8988T (cell line): ENCODE measurements at places on chromosomes 4 and X.

DNA sequence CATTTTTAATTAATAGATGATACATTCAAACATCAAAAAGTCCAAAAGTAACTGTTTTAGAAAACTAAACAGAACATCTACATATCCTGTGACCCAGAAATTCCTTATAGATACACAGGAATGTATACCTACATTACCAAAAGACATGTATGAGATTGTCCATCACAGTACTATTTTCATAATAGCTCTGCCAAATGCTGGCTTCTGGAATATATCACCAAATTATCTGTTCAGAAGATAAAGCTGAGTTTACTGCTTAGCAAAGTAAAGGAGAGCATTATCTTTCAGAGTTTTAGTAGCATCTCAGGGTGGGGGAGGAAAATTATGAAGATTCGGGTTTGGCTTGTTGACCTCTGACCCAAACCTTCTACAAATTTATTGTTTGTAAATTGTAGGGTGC is 368.9 kb upstream of the SLC7A11 start:
- no peak for DNase-seq

DNA sequence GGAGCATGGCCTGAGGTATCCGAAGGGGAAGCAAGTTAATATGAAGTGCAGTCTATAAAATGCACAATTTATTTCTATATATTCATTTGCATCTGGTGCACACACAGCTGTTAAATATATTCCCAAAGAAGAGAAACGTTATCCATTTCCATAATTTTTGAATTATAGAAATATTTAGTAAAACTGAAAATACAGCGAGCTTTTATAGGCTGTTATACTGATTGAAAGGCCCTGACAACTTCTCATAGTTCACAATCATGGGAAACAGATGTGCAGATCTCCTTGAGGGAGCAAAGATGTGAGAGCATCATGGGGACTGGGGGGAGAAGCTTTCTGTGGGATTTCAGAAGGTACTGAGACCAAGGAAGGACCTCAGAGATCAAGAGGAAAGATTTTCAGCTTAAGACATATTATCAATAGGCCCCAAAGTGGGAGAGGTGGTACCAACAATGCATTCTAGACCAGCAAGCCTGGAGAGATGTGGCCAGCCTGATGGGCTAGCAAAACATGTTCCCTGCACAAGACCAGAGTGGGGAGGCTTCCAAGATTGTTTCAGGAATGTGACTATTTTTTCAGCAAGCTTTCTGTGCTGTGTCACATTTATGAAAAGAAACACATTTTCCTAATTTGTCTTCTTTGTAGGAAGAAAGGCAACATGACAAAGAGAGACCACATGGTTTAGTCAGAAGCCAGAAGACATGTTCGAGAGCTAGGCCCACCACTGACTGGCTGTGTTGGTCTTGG is 256.0 kb upstream of the SFRP2 start:
- no peak for DNase-seq

DNA sequence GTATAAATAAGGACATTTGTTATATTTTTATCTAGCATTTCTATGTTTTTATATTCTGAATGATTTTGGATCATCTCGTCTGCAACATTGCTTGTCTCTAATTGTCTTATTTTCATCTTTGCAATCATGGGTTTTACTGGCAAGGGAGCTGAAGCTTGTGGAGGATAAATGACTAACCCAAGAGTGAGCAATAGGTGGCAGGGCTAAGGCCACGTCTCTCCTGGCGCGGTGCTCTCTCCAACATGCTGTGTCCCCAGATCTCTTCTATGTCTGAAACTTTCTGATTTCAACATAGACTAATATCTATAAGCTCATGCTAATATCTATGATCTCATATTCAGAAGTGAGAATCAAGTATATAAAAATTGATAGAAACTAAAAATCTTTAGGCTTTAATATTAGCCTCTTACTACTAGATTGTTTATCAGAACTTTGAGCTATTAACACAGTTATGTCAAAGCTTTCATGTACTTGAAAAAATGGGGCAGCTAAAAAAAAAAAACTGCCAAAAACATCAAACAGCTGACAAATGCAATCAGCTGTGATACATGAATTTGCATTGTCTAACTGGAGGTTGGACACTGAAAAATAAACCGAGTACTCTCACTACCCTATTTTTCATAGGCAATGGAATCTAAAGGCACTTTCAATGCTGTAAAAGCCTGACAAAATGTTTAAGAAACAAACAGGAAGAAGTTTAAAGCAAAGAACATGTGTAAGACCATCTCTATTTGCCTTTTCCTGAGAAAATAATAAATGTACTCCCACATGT is 169.2 kb downstream of the TMA16 start:
- no peak for DNase-seq

DNA sequence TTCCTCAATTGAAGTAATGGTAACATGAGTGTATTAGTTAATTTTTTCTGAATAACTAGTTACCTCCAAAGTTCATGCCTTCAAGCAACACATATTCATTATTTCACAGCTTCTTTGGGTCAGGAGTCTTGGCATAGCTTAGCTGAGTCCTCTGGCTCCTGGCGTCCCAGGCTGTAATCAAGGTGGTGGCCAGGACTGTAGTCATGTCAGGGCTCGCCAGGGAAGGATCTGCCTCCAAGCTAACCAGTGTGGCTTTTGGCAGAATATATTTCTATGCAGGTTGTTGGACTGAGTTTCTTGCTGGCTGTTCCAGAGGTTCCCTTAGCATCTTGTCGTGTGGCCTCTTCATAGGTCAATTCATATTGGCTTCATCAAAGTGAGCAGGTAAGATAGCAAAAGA is 10.0 kb upstream of the HS3ST1 start:
- no peak for DNase-seq

DNA sequence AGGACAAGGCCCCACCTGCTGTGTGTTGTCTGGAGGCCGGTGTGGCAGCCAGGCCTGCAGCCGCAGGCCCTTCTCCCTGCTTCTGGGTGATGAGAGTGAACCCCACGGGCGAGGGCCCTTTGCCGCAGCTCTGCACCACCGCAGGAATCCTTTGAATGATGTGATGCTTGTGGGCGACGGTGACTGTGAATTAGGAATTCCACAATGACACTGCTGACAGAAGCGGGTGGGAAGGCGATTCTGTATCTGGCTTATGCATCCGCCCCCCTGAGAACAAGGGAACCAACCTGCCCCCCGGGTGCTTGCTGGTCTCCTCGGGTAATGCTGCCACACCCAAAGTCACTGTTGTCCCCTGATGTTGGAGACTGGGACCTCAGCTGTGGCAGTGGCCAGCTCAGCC is 19.5 kb upstream of the MAN2B2 start:
- DNase-seq, result no peak

DNA sequence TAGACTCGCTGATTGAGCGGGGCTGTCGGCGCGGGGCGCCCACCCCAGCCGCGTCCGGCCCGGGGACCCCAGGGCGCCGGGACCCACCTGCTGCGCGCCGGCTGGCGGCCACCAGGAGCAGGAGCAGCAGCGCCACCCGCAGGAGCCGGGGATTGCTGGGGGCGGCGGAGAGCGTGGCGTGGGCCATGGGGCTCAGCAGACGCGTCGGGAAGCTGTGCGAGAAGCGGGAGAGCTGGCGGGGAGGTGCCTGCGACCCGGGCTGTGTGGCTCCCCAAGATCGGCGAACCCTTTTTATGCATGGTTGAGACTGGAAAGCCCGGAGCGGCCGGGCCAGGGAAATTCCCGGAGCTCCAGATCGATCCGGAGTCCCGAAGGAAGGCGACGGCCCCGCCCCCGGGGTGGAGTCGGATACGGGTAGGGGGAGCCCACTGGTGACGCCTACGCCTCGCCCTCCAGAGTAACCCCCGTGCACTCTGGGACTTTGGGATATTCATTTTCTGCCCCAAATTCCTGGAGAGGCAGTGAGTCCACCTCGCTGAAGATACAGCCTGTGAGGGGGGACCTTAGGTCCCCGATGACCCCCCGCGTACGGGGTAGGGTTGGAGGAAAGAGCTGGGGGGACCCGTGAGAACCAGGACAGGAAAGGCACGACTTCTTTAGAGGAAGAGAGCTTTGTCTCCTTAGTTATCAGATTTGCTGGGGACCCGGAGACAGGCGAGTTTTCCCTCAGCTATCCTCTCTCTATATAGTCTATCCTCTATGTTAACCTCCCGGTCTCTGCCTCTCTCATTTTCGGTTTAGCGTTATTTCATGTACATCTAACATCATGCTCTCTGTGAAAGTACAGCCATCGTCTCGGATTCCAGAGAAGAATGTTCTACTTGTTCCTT is at the start of gene CXCL3:
TSS of gene CXCL3 (minus strand) at position 265 of the 890 bp plus-strand sequence. CDS start at position 187, 78 bp downstream.
- DNase-seq, result peak; percentile 22

- peak; percentile 11 for DNase-seq
Measured at GRCh38 chr4:77599378-77599777, 6.2 kb upstream of the CXCL13 start.

DNA sequence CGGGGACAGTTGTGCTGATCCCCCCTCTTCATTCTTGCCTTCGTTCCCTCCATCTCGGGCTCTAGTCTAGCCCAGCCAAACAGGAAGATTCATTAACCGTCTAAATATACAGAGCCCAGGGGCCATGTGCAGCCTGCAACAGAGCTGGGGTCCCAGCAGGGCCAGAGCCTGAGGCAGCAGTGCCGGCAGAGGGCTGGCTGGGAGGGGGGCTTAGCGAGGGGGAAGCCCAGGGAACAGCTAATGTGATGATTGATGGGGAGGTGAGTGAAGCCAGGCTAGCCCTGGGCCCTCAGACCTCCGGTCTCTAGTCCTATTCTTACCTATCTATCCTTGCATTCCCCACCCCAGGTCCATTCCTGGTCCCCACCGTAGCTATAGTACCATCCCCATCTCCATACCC is 22.3 kb downstream of the EFNB1 start:
- DNase-seq, result no peak

DNA sequence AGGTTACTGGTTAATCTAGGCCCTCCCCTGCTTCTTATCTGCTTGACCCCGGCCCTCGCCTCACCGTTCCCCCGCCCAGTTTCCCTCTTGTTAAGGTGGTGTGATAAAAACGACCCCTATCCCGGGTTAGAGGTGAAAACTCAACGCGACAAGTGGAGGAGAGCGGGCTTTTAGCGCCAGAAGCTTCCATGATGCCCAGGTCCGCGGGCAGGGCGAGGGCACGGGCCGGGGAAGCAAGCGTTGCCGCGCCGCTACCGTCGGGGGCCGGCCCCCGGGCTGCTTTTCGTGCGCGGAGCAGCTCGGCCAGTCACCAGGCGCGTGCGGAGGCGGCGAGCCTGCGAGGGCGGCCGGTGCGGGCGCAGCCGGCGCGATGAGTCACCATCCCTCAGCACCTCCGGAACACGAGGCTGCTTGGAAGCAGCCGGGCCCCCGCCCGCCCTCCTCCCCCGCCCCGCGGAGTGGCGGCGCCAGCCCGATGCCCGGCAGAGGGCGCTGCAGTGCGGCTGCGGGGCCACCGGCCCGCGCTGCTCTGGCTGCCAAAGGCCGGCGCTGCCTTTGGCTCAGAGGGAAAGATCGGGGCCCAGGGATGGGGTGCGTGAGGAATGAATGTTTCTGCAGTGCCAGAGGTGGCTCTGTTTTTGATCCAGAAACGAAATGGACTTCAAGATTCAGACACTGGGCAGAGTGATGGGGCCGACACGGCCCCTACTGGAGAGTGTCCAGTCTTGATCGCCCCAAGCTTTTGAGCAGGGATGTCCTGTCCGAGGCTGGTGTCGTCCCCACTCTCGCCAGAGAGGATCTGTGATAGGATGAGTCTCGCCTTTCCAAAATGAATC is 107.8 kb downstream of the NHSL2 start:
- peak; percentile 46 for DNase-seq

DNA sequence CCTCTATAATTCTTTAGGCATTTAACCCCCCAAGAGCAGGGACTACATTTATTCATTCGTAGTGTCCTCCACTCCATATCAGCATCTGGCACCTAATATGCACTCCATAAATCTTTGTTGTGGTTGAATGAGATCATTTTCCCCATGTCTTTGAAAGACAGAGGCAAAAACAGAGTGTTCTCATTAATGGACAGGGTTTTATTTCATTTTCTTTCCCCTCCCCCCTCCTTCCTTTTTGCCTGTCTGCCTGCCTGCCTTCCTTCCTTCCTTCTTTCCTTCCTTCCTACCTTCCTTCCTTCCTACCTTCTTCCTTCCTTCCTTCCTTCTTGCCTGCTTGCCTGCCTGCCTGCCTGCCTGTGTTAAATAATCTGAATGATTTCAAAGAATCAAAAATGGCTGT is 83.2 kb downstream of the SHROOM3 start:
- DNase-seq, result no peak

DNA sequence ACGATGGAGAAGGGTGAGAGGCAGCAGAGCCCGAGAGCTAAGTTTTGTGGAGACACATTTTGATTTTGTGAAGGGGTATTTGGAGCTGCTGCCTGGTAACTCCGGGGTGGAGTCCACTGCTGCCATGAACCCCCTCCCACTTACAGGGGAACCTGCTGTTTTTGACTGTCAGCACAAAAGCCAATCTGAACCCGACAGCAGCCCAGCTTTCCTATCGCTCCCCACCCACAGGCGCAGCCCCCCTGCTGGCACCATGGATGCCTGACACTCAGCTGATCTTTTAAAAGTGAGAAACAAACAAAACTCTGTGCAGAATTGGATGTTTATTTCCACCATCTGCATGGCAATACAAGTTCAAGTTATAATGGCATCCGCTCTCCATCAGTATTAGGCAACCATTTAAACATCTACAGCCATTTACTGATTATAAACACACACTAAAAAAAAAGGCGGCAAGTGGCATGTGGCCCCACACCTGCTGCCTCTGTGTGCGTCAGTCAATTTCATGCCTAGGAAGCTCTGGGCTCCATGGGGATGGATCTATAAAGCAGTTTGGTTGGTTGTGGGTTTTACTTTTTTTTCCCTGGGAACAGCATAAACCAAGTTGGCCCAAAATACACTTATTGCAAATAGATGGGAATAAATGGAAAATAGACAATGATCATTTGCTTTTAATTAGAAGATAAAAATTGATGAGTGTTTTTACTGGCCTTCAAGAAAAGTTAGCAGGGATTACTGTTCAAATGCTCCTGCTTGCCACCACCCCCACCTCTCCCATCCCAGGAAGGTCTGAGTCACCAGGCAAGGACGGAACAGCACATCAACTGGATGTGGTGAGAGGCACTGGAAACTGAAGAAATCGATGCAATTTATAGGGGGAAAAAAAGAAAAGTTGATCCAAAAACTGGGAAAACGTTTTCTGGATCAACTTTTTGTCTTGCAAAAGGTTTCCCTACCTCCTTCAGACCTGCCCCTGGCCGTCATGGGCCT is 46.0 kb downstream of the SEPSECS start:
- DNase-seq, result no peak

GRCh38 chrX:146448791-146449190 is 360.8 kb upstream of the CXorf51B start:
- no peak for DNase-seq

- DNase-seq, result no peak
Measured at GRCh38 chr4:53960843-53961242, 103.6 kb downstream of the CHIC2 start.

DNA sequence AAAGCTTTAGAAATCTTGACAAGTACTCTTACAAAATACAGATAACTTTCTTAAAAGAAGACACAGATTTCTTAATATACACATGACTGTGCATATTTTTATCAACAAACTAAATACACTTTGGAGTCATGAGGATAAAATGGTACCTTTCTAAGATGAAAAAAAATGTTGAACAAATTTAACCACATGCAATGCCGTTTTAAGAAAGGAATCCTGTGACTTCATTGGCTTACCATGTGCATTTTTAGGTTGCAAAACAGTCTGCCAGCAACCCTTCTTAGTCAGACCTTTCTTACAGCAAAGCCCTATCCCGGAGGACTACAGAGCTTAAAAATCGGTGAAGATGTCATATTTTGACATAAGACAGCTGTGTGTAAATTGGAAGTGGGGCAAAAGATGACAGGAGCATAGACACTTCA is 51.7 kb downstream of the GASK1B start:
- DNase-seq, result no peak

GRCh38 chr4:24995346-24995919 is 35.3 kb downstream of the LGI2 start:
- DNase-seq, result no peak
